ENCODE measurements at places on chromosomes 4 and X.

DNA sequence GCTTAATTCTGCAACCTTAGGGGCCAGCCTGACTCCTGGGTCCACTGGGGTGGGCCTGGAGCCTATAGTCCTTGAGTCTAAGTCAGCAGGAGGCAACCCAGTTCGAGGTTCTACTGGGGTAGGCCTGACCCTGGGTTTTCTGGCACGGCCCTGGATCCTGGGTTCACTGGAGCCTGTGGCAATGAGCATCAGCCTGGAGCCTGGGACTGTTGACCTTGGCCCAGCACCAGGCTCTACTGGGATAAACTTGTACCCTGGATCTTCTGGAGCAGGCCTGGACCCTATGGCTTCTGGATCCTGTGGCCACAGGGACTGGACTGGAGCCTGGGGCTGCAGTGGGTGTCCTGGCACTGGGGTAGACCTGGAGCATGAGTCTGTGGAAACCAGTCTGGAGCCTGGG lies 874.3 kb upstream of the INTU start:
- no peak for DNase-seq

- DNase-seq, result no peak
Measured at GRCh38 chr4:2046031-2046961, 12.8 kb upstream of the NAT8L start.

- DNase-seq, result no peak
Measured at GRCh38 chr4:129926936-129927335, 831.0 kb downstream of the C4orf33 start.

DNA sequence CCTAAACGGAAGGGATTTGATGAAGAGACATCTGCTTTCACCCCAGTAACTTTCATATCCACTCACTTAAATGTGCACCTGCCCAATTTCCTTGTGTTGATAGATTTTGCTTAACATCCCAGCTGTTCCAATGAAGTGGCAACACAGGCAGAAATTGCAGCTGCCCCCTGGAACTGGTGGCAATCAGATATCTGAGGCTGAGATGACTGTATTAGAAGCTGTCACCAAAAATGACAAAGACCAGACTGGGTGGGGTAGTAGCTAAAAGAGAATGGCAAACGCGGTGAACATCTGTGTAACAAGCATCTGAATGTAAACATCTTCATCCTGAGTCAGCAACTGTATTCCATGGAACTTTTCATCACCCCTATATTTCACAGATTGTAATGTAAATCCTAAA lies 17.1 kb downstream of the GABRA2 start:
- DNase-seq, result no peak

- DNase-seq, result peak; percentile 74
Measured at GRCh38 chr4:169116270-169116901, 106.3 kb upstream of the CBR4 start.

GRCh38 chr4:152659806-152660205 lies 20.0 kb downstream of the TMEM154 start:
- DNase-seq, result no peak

DNA sequence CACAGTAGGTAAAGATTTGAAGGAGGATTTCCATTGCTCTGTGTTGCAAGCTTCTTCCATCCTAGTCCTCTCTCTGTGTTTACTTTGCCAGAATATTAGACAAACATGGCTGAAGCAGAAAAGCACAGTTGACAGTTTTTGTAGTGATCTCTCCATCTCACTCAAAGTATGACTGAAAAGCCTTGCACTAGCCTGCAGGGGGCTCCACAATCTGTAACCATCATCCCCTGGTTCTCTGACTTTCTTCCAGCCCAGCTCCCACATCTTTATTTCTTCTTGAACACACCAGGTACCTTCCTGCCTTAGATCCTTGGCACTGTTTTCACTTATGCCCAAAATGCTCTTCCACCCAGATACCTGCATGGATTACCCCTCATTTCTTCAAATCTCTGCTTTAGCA lies 34.1 kb upstream of the HHIP start:
- DNase-seq, result peak; percentile 46

DNA sequence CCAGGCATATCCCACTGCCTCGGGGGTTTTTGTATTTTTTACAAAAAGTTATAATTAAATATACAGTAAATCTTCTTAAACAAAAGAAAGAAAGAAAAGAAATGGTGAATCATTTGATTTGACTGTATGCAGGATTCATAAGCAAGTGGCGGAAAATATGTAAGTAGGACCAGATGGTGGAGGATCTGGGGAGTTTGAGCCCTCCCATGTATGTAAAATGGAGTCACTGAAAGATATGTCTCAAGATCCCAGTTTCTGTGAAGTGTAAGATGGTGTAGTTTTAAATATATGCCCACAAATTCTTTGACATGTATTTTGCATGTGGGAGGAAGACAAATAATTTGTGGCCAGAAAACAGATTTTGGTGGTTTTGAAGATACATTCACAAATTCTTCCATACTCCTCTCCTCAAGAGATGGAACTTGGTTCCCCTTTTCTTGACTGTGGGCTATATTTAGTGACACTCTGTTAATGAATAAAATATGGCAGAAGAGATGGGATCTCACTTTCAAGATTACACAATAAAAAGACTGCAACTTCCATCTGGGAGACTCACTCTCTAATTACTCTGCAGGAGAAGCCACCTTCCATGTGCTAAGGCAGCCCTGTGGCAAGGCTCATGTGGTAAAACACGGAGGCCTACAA lies 133.6 kb upstream of the S100G start:
- no peak for DNase-seq
